ENCODE measurements at places on chromosomes 6 and 20.

- no peak for DNase-seq
These were observed 109.8 kb downstream of the PTPRK start for GRCh38 chr6:128410584-128410983.

- DNase-seq, result no peak
These were observed 317.6 kb downstream of the CLIC5 start for GRCh38 chr6:45698046-45698445.

- DNase-seq, result no peak
These were observed 51.9 kb downstream of the HIVEP2 start for GRCh38 chr6:142893088-142893487.

- no peak for DNase-seq
These were observed 97.5 kb downstream of the PRKN start for GRCh38 chr6:162630069-162630468.

DNA sequence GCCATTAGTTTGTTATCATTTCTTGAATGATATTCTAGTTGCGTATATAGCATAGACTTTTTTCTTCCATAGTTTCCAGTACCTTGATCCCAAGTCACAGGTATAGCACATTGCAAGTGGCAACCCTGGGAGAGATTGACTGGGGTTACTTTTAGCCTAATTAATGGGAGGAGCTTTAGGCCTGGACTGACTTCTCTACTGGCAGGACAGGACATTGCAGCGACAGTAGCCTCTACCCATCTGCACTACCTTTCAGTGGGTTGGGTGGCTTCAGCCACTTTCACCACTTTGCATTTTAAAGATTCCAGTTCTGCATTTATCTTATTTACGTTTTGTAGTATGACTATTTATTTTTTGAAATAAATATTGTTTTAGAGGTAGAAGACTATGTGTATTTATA, 320.3 kb downstream of the RIMS1 start:
- no peak for DNase-seq

- no peak for DNase-seq
These were observed 76.3 kb downstream of the FARS2 start for GRCh38 chr6:5337573-5337972.

DNA sequence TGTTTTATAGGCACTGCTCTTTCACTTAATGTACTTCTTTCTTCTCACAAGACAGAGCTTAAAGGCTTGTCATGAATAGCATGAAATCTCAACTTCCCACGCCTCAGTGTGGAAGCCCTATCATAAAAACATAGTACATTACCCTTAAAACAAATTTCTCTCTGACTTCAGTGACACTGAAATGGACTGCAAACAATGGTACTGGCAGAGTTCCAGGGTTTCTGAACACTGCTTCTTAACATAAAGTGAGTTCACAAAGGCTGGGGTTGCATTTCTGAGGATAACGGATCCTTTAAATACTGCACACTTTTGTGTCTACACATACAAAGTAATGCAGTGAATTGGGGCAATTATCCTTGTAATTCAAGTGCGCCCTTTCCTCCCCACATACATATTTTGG, 32.3 kb upstream of the PLEKHG1 start:
- no peak for DNase-seq

GRCh38 chr20:61138566-61138965, 113.5 kb upstream of the CDH4 start:
- DNase-seq, result no peak

GRCh38 chr20:32036716-32037485, 15.1 kb upstream of the HCK start:
- no peak for DNase-seq

DNA sequence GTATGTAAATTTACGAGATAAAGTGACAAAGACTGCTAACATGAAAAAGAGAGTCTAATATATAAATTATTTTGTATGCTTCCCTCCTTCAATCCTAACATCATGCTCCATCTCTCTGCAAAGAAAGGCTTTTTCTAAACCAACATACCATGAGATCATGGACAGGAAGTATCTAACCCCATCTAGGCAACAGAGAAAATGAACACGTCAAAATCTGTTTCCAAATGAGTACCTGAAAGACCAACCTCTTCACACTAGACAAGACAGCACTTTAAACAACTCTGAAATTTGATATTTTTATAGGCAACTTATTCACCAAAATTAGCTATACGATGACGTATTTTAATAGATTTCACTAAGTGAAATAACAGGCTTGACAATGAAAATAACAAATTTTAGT, 54.6 kb downstream of the MAN1A1 start:
- DNase-seq, result no peak

- DNase-seq, result no peak
These were observed 23.8 kb upstream of the KHDC1 start for GRCh38 chr6:73286752-73287151.

GRCh38 chr20:1081891-1082290, 36.5 kb upstream of the PSMF1 start:
- DNase-seq, result no peak

DNA sequence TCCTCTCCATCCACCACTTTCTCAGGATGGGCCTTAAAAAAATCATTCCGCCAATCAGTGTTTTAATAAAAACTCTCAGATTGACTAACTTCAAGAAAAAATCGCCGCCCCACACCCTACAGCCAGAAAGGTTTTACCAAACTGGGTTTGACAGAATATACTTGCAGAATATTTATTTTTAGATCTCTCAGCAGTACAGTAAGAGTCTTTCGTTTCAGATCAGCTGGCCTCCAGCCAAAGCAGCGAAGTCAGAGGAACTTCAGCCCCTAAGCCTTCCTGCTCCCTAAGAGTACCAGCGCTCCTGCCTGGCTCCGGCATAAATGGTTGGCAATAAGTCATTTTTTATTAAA, 24.7 kb downstream of the TBC1D7 start:
- no peak for DNase-seq

DNA sequence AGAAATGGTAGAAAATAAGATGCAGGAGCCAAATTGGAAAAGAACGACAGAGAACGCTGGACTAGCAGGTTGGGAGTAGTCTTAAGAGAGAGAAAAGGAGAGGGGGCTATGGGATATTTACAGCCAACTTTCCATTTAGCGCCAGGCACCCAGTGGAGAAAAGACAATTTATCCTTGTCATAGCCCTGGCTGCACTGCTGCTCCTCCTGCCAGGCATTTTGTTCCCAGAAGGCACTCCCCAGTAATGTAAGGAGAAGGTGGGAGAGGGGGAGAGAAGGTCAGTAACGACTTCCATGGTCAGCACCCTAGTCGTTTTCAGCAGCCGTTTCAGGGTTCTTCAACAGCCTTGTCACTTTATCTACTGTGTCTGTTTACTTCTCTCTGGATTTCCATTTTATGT, 159.0 kb downstream of the TRMT11 start:
- no peak for DNase-seq

DNA sequence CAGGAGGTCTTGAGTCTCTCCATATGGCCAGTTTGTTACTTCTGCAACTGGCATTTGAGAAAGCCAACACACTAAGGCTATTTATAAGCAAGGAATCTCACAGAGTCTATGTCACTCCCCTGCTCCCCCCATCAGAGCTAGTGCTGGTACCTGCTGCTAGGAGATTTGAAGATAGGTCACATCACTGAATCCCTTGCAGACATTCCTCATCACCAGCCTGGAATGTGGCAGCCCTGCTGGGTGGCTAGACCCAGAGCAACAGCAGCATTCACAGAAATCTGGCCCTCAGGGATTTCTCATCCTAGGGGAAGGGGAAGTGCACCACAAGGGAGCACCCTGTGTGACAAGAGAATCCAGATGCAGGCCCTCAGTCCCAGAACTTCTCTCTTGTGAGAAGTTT, 672.1 kb downstream of the HACE1 start:
- DNase-seq, result no peak

GRCh38 chr6:74756923-74757322, 448.9 kb downstream of the COL12A1 start:
- DNase-seq, result no peak

- DNase-seq, result no peak
These were observed 21.9 kb downstream of the DTD1 start for GRCh38 chr20:18609741-18610140.

DNA sequence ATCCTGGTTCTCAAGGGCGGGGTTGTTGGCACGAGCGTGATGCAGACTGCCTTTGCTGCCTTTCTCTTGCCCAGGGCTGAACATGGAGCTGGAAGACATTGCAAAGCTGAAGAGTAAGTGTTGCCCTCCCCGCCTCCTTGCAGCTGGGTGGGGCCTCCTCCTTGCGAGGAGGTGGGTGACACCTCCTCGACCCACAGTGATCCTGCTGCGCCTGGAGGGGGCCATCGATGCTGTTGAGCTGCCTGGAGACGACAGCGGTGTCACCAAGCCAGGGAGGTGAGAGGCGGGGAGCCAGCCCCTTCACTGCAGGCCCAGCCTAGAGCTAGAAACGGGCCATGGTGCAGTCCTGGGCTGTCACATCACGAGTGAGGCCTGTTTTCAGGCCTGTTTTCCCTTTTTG, 18.4 kb upstream of the TNFRSF6B start:
- no peak for DNase-seq

DNA sequence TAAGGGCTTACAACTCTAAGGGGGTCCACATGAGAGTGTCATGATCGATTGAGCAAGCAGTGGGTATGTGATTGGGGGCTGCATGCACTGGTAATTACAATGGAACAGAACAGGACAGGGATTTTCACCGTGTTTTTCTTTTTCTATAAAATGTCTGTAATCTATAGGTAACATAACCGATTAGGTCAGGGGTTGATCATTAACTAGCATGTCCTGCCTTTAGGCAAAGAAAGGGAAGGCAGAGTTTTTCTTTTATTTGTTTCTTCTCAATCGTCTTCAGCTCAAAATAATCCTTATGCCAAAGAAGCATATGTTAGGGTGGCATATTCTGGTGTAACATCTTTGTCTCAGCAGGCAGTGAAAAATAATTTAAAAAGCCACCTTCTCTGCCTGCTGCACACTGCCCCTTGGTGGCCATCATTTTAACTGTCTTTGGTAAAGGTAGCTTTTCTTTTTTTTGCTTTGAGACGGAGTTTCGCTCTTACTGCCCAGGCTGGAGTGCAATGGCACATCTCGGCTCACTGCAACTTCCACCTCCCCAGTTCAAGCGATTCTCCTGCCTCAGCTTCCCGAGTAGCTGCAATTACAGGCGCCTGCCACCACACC, 9.7 kb upstream of the CEP43 start:
- no peak for DNase-seq

DNA sequence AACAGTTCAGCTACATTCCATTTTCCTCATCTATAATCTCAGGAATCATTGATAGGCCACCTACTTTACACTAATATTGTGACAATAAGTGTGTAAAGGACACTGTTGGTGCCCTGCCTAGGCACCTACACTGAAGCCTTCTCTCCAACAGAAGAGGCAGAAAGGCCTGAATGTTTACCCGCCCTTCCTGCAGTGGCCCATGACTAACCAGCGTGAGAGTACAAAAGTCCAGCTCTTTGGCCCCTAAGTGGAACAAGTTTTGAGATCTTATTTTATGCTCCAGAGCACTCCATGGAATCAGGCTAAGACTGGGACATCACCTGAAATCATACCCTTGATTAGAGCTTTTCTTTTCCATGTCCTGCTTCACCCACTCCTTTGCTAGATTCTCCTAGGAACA, 359.7 kb downstream of the ARHGAP18 start:
- DNase-seq, result no peak

GRCh38 chr20:54088430-54088829, 18.0 kb upstream of the BCAS1 start:
- DNase-seq, result no peak

GRCh38 chr20:57540890-57541580, 16.1 kb upstream of the CTCFL start:
- no peak for DNase-seq

- DNase-seq, result no peak
These were observed 7.0 kb downstream of the TMEM244 start for GRCh38 chr6:129853996-129854711.

DNA sequence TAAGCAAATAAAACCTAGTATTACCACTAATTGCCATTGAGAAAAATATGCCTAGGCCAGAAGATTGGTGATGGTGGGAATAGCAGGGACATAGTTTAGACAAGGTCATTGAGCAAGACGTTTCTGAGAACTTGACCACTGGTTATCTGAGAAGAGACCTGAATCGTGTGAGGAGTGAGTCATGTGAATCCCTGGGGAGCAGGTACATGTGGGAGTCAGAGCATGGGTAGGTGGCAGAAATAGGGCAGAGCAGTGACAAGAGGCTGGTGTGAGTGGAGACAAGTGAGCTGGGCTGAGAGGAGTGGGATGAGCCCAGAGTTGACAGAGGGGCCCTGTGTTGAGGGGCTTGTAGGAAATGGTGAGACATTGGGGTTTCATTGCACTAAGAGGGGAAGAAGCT, 16.4 kb downstream of the MICA start:
- no peak for DNase-seq

DNA sequence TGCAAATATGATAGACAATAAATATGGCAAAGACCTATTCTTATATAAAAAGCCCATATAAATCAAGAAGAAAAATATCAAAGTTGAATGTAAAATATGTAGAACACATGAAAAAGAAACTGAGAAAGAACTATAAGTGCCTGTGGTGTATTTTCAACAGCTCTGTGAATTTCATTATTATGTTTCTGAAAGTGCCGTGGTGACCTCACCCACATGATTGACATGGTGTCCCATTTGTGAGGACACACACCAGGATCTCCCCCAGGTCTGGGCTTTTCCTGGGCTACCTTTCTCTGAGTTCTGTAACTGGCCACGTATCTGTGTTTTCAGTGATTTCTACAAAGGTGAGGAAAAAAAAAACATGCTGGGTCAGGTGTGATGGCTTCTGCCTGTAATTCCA, 86.7 kb downstream of the BMP6 start:
- DNase-seq, result no peak

GRCh38 chr20:43358811-43359210, 98.9 kb upstream of the SRSF6 start:
- DNase-seq, result no peak
